Naive B cell (primary cell): ENCODE measurements at places on chromosomes 12 and 14.

DNA sequence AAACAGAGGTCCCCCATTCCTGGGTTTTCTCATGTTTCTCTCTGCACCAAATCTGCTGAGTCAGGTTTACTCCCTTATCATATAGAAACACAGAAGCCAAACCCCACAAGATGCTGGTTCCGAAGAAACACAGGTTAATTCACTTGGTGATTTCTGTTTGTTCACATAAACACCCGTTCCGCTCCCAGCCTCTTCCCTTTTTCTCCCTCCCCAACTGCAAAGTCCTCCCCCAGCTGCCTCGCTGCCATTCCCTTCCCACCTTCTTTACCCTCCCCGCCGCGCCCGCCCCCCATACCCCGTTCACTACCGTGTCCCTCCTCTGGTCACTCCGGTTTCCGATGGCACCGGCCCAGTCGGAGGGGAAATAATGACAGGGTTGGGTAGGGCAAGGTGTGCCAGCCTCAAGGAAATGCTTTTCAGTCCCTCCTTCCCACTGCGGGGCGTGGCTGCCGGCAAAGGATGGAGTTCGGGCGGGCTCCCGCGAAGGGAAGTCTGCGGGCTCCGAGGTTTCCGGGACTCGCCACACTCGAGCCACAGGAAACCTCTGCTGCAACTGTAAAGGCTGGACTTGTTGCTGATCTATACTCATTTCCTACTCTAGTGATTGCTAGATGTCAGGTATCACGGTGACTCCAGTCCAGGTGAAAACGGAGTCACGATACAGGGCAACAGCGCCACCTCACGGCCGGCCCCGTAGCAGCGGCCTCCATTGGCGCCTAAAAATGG is at the start of gene STYK1:
TSS of gene STYK1 (minus strand) at position 394 of the 726 bp plus-strand sequence. CDS start 39,434 bp downstream, outside the sequence.
- peak; percentile 52 for DNase-seq

GRCh38 chr12:87930033-87930432 is 99.2 kb downstream of the C12orf50 start:
- DNase-seq, result no peak

DNA sequence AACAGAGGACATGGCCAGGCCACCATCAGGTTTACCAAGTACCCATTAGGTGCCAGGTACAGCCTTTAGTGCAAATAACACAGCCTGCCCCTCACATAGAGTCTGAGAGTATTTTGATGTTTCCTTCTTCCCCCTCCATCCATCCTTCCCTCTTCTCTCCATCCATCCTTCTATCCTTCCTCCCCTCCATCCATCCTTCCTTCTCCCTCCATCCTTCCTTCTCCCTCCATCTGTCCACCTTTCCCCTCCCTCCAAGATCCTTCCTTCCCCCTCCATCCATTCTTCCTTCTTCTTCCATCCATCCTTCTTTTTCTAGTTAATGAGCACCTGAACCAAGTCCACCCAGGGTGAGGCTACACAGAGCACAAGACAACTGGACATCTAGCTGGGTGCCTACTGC is 39.8 kb downstream of the ITPK1 start:
- DNase-seq, result no peak

DNA sequence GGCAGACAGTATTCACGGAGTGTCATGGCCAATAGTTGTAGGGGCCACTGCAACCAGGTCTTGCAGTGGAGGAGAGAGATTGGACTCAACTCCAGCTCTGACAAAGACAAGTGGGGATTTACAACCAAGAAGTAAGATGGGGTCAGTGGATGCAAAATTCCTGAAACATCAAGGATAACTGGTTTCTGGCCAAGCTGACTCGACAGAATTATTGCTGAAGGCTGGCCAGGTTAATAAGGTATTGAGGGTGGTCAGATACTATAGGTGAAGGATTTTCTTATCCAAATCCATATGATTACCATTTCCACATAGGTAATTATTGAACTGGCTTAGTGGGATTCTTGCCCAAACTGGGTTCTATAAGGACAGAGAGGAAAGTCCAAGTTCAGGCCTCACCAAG is 64.9 kb upstream of the FOXG1 start:
- DNase-seq, result no peak

- DNase-seq, result no peak
Measured at GRCh38 chr12:127327986-127328385, 939.0 kb upstream of the TMEM132C start.

GRCh38 chr12:46908936-46909635 is 83.3 kb upstream of the SLC38A4 start:
- DNase-seq, result no peak

GRCh38 chr12:107570721-107571120 is 114.9 kb upstream of the PWP1 start:
- DNase-seq, result no peak

DNA sequence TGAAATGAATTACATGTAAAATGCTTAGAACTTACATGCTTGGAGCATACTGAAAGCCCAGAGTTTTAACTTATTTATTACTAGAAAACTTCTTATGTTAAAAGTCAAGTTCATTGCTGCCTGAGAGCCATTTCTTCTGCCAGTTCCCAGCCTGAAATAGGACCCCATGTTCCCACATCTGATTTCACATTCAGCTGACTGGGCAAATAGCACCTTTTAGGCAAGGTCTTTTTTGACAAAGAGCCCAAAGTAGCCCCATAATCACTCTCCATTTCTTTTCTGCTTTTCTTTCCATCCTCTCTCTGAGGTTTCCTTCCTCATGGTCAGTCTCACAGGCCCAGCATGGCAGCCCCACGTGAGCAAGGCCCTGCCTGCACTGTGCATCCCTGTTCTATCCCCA is 1.1 kb upstream of the ARPC3 start:
- DNase-seq, result no peak

DNA sequence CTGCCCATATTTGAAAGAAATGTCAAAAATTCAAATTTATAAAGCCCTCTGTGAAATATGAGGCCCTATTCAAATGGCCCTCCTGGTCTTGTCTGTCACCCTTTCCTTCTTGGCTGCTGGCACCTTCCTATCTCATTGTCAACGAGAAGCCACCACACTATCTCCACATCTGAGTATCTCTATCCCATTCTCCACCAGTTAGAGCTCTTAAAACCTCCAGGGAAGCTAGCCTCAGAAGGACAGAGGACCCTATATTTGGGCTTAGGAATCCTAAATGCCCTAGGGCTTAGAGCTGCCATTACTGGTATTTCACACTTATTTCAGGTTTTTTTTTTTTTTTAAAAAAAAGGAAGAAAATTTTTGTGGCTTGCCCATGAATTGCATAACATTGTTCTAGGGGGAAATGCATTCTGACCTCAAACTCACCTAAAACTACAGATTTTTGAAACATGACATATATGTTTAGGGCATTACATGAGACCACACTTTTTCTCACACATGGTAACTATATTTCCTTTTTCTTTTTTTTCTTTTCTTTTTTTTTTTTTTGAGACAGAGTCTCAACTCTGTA is 25.0 kb downstream of the SLC25A21 start:
- no peak for DNase-seq

GRCh38 chr12:6550294-6551062 is 5.4 kb downstream of the IFFO1 start:
- no peak for DNase-seq

GRCh38 chr12:96197503-96198272 is 3.5 kb downstream of the ELK3 start:
- DNase-seq, result no peak

- no peak for DNase-seq
Measured at GRCh38 chr12:10293151-10293550, 14.5 kb upstream of the KLRD1 start.

DNA sequence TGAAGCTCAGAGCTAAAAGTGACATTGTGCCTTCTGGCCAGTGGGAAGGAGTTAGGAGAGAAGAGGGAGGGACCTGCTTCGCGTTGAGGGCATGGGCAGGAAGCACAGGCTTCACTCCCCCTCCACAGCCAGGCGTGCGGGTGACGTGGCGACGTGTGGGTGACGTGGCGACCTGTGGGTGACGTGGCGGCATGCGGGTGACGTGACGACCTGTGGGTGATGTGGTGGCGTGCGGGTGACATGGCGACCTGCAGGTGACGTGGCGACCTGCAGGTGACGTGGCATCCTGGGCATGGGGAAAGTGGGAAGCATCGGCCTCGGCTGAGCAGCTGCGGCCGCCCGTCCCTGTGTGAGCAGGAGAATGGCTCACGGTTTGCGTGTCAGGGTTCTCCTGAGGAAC is 8.2 kb upstream of the GALNT9 start:
- DNase-seq, result no peak

DNA sequence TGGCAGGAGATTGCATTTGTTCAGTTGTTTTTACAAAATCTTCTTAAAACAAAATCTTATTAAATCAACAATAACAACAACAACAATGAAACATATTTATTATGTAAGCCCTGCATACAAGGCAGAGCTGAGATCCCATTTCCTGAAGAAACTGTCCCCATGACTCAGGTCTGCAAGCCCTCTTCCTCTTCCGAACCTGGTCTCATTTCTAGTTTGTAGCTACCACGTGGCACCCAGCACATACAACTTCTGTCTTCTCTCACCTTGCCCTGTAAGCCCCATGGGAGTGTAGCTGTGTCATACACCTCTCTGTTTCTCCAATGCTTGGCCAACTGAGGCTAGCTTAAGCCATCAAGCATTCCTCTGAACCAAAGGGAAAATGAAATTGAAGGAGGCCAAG is 106.4 kb downstream of the SLC8A3 start:
- no peak for DNase-seq

DNA sequence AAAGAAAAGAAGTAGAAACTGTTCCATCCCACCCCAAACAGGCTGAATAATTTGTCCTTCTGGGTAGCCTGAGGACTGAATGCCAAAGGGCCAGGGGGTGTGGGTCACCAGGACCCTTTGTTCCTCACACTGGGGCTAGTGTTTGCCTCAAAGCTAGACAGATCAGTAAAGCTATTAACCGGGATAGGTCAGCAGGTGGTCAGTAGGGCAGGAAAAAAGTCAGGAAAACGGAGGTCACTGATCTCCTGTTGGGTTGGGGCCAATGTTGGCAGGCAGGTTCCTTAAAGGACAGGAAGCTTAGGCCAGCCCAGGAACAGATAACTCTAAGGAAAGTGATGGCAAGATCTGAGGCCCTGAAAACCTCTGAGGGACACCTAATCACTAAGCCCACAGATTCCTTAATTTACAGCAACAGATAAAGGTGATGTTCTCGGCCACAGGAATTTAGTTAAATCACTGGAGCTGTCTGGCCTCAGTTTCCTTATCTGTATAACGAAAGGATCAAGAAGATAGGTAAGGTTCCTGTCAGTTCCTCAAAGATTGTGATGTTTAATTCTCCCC is 22.7 kb upstream of the TMPO start:
- DNase-seq, result no peak

- DNase-seq, result no peak
Measured at GRCh38 chr14:51605575-51605974, 46.1 kb upstream of the FRMD6 start.

DNA sequence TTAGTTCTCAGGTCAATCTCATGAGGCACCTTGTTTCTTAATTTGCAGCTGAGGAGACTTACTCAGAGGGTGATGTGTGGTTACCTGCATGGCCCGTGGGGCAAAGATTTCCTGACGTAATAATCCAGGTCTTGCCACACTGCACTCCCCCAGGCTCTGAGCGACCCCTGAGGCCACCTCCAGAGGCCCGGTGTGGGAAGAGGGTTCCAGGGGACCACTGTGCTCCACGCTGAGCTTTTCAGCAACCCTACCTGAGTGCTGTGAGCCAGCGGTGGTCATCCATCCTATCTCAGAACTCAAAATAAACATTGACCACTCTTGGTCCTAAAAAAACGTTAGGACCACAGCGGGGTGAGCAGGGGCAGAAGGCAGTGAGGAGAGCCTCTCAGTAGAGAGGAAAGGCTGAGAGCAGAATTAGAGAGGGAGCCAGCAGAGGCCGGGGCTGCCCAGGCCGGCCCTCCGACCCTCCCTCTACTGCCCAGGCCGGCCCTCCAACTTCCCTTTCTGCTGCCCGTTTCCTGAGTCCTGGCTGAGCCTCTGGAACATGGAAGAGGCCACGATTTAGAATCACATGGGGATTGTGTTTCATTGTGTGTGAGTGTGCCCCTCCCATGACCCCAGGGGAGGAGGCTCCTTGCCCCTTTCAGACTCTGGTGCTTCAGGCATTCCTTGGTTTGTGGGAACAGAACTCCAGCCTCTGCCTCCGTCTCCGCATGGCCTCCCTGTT is 188.2 kb upstream of the DIO3 start:
- DNase-seq, result no peak

DNA sequence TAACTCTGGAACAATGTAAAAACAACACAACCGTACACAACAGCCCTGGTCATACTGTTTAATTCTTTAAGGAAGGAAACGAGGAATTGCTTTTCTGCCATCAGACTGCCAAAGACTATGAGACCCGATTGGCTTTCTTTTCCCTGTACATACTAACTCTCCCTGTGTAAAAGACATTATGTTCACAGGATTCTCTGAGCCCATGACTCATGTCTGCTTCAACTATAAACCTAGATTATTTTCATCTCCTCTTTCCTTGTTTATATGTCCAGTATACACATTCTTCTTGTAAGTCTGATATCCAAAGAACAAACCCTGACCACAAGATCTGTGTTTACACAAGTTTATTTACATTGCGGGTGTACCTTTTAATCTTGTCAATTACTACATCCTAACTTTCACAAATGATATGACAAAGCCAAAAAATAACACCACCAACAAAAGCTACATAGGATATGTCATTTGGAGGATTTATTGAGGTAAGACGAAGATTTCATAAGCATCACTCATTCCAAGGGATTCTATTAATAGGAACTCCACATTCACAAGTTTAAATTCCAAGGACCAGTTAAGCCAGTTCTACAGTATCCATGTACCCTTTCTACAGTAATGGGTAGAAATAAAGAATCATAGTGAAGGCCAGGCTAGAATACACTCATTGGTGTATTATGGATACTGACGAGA is 67.3 kb downstream of the STXBP6 start:
- DNase-seq, result no peak
